ENCODE measurements at places on chromosomes 3 and 15. TPM values are rescaled to one million over a fixed set of nuclear protein-coding genes. Genes with fewer than 3 reads are reported as not detected.

DNA sequence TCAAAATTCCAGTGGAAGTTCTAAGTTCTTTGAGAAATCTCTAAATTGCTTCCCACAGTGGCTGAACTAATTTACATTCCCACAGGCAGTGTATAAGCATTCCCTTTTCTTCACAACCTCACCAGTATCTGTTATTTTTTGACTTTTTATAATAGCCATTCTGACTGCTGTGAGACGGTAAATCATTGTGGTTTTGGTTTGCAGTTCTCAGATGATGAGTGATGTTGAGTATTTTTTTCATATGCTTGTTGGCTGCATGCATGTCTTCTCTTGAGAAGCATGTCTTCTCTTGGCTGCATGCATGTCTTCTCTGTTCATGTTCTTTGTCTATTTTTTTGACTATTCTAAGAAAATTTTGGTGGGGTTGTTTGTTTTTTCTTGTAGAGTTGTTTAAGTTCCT, 499.6 kb upstream of the CCDC54 start:
- H3K36me3 ChIP-seq: no peaks in the 10 kb centered on the region
- H3K27me3 ChIP-seq: peaks cover 2% of the 10 kb centered on the region
- DNase-seq: no peak
- peaks cover 1% of the 10 kb centered on the region for H3K4me1 ChIP-seq
- H3K4me3 ChIP-seq: no peak overlapping the region

DNA sequence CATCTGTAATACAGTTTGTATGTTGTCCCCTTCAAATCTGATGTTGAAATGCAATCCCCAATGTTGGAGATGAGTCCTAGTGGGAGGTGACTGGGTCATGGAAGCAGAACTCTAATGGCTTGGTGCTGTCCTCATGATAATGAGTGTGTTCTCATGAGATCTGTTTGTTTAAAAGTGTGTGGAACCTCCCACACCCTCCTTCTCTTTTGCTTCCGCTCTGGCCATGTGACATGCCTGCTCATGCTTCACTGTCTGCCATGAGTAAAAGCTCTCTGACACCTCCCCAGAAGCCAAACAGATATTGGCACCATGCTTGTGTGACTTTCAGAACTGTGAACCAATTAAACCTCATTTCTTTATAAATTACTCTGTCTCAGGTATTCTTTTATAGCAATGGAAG, 794.0 kb upstream of the CFAP20DC start:
- DNase-seq: no peak
- H3K27me3 ChIP-seq: no peaks in the 10 kb centered on the region
- peaks cover 14% of the 10 kb centered on the region for H3K4me1 ChIP-seq

CKMT1A gene
- not detected for total RNA-seq

- no peak for DNase-seq
- no peaks in the 10 kb centered on the region for H3K36me3 ChIP-seq
- H3K4me1 ChIP-seq: no peaks in the 10 kb centered on the region
- no peak overlapping the region for H3K27ac ChIP-seq
- H3K27me3 ChIP-seq: peaks cover 28% of the 10 kb centered on the region
Observed at GRCh38 chr15:34802371-34802770, 7.0 kb upstream of the ACTC1 start.

DNA sequence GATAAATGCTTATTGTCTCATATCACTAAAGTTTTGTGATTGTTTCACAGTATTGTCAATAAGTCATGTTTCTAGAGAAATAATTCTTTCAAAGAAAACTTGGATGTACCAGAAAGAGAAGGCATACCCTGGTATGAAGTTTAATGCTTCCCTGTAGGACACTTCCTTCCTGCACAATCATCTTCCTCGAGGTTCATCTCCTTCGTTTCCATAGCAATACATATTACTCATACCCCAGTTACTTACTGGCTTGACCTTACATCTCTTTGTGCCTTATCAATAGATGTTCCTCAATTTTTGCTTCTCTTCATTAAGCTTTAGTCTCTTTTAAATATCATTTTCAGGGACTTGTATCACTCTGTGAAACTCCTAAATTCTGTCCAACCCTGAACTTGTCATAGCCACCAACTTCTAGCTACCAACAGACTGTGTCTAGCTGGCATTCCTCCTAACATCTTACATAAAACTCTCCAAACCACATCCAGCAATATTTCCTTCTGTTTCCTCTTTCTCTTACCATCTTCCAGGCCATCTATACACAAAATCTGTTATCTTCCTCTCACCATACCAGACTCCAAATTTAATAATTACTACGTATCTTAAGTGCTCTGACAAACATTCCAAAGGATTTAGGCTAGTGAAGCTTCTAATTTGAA, 134.3 kb downstream of the GADL1 start:
- H3K4me1 ChIP-seq: peaks cover 2% of the 10 kb centered on the region
- no peak for DNase-seq
- H3K36me3 ChIP-seq: no peaks in the 10 kb centered on the region
- no peak overlapping the region for H3K4me3 ChIP-seq

GRCh38 chr3:123781138-123781537, 103.0 kb downstream of the MYLK start:
- DNase-seq: no peak
- no peak overlapping the region for H3K27ac ChIP-seq
- H3K4me1 ChIP-seq: no peaks in the 10 kb centered on the region
- H3K27me3 ChIP-seq: peaks cover 11% of the 10 kb centered on the region
- H3K4me3 ChIP-seq: no peak overlapping the region
- no peaks in the 10 kb centered on the region for H3K36me3 ChIP-seq

GRCh38 chr3:172713316-172713715, 2.4 kb upstream of the NCEH1 start:
- H3K27me3 ChIP-seq: peaks cover 14% of the 10 kb centered on the region
- H3K4me1 ChIP-seq: peaks cover 16% of the 10 kb centered on the region
- no peaks in the 10 kb centered on the region for H3K36me3 ChIP-seq
- DNase-seq: no peak
- H3K4me3 ChIP-seq: no peak overlapping the region

DNA sequence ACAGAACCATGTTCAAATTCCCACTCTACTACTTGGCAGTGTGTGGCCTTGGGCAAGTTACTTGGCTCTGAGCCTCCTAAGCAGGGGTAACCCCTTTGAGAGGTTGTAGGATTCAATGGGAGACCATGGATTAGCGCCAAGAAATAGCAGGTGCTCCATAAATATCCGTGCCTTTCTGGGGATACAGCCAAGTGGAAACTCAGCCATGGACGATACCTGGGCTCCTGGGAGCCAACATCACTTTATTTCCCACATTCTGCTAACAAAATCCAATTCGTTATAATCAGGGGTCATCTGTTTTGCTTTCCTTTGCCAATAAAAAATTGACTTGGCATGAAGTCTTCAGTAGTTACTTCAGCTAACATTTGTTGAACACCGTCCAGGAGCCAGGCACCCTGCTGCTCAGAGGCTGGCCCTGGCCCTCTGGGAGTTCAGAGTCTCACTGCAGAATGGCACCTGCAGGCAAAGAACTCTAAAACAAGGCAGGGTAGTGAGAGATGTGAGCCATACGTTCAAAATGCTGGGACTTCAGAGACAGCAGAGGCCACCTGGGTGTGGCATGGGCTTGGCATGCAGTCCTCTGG, 42.3 kb downstream of the ZDHHC19 start:
- DNase-seq: no peak
- H3K27me3 ChIP-seq: no peaks in the 10 kb centered on the region
- no peaks in the 10 kb centered on the region for H3K36me3 ChIP-seq
- H3K4me1 ChIP-seq: peaks cover 2% of the 10 kb centered on the region
- no peak overlapping the region for H3K27ac ChIP-seq
- H3K4me3 ChIP-seq: no peak overlapping the region

GRCh38 chr15:60509470-60509869, 30.5 kb upstream of the ICE2 start:
- no peak overlapping the region for H3K27ac ChIP-seq
- H3K27me3 ChIP-seq: no peaks in the 10 kb centered on the region
- H3K4me3 ChIP-seq: no peak overlapping the region
- no peak for DNase-seq

- H3K4me3 ChIP-seq: no peak overlapping the region
- no peaks in the 10 kb centered on the region for H3K4me1 ChIP-seq
- H3K27me3 ChIP-seq: no peaks in the 10 kb centered on the region
- H3K36me3 ChIP-seq: no peaks in the 10 kb centered on the region
- H3K27ac ChIP-seq: no peak overlapping the region
- no peak for DNase-seq
Observed at GRCh38 chr3:95586754-95587153, 1227.6 kb upstream of the EPHA6 start.

DNA sequence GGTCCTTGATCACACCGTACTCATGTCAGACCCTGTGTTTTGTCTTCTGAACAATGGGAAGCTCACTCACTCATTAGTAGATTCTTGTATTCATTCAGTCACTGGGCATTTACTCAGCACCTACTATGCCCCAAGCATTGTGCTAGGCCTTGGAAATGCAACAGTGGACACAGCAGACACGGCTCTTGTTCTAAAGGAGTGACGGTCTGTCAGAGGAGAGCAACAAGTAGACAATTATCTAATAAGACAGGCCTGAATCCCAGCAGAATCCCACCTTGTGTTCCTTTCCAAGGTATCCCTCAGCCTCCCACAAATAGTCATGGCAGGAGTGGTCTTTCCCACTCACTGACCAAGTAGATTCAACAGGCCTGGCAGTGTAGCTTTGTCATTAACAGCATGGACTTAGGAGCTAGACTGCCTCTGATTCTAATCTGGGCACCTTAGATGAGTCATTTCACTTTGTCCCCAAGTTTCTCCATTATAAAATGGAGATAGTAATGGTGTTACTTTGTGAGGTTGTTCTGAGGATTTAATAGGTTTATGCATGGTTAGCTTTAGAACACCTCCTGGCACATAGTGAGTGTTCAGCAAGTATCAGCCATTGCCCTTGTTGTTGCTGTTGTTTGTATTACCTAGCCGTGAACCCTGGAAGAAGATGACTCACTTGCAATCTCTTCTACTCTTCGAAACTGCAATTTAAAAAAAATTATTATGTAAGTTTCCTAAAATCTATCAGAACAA, 69.1 kb downstream of the SSUH2 start:
- peaks cover 3% of the 10 kb centered on the region for H3K27me3 ChIP-seq
- no peak overlapping the region for H3K27ac ChIP-seq

DNA sequence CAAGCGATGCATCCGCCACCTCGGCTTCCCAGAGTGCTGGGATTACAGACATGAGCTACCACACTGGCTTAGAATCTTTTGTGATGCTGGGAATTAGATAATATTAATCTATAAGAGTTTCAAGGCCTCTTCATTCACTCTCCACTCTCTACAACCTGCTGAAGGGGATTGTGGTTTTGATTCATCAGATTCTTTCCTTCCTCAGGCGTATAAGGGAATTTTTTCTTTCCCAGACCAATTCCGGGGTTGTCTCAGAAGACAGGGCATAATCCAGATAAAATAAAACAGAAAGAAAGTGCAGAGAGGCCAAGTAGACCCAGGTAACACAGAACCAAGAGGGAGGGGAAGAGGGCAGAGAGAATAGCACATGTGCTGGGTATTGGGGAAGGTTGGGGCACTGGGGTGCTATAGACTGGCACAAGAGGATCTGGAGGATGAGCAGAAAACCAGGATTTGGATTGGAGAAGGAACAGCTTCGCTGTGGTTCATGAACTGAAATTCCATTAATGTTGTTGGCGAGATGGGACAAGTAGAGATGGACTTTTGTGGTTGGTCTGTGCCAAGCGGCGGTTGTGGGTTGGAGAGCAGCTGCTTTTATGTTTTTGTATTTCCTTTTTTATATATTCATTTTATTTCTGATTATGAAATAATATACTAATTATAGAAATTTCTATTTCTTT, 12.8 kb downstream of the ARL6IP5 start:
- peak overlapping the region; percentile 62 for H3K27ac ChIP-seq
- peaks cover 43% of the 10 kb centered on the region for H3K36me3 ChIP-seq
- DNase-seq: no peak
- H3K4me3 ChIP-seq: no peak overlapping the region
- H3K4me1 ChIP-seq: peaks cover 56% of the 10 kb centered on the region

TCF12 gene
- total RNA-seq: 76.4 TPM

CLDN1 gene
- not detected for total RNA-seq

TEX55 gene
- not detected for total RNA-seq

SLC28A2 gene
- not detected for total RNA-seq

ZNF662 gene
- total RNA-seq: 2.5 TPM

DNA sequence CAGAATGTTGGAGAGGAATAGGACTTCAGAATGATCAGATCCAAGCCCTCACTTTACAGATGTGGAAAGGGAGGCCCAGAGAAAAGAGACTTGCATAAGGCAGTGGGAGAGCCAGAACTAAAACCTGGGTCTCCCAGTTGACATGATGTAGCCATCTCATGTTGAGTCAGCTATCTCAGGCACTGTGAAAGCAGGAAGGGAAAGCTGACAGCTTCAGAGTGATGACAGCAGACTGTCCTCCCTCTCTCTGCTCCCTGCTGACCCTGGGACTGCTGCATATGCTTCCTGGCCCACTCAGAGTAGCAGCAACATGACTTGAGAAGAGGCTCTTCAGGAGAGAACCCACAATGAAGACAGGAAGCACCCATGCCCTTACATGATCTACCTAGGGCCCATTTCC, 14.7 kb downstream of the FHIT start:
- peaks cover under 1% of the 10 kb centered on the region for H3K36me3 ChIP-seq
- no peak for DNase-seq
- H3K27ac ChIP-seq: no peak overlapping the region
- H3K4me1 ChIP-seq: no peaks in the 10 kb centered on the region
- H3K27me3 ChIP-seq: no peaks in the 10 kb centered on the region

- no peak for DNase-seq
- H3K4me1 ChIP-seq: no peaks in the 10 kb centered on the region
- H3K27me3 ChIP-seq: peaks cover 5% of the 10 kb centered on the region
- no peaks in the 10 kb centered on the region for H3K36me3 ChIP-seq
- no peak overlapping the region for H3K4me3 ChIP-seq
- H3K27ac ChIP-seq: no peak overlapping the region
Observed at GRCh38 chr15:71757741-71758530, 52.4 kb upstream of the NR2E3 start.

- peaks cover 4% of the 10 kb centered on the region for H3K4me1 ChIP-seq
- H3K4me3 ChIP-seq: no peak overlapping the region
- no peak for DNase-seq
- no peaks in the 10 kb centered on the region for H3K36me3 ChIP-seq
Observed at GRCh38 chr3:67109651-67110204, 111.6 kb downstream of the KBTBD8 start.

DNA sequence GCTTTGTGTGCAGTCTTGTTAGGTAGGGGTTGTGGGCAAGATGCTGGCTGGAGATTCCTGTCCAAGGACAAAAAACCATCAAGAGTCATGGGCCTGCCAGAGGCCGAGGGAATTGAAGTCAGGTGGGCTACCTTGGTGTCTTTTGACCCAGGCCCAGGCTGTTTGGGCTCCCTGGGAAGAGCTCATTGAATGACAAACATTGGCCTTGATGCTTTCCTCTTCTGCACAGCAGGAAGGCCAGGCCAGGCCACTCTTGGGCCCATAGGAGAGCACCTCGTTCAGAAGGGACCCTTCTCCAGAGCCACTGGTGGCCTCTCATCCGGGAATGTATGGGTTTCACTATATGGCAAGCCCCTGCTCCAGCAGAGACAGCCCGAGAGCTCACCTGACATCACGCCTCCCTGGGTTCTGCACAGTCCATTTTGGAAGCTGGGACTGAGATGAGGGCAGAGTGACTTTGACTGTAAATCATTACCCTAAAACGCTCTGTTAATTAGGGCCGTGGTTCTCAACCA, 169.1 kb downstream of the NSMCE3 start:
- peaks cover 3% of the 10 kb centered on the region for H3K36me3 ChIP-seq
- peaks cover 5% of the 10 kb centered on the region for H3K4me1 ChIP-seq
- H3K4me3 ChIP-seq: no peak overlapping the region
- H3K27ac ChIP-seq: no peak overlapping the region
- H3K27me3 ChIP-seq: no peaks in the 10 kb centered on the region

- H3K27me3 ChIP-seq: peaks cover 8% of the 10 kb centered on the region
- peaks cover 14% of the 10 kb centered on the region for H3K4me1 ChIP-seq
- DNase-seq: no peak
- no peak overlapping the region for H3K4me3 ChIP-seq
- H3K36me3 ChIP-seq: peaks cover 5% of the 10 kb centered on the region
- H3K27ac ChIP-seq: peak overlapping the region; percentile 79
Observed at GRCh38 chr15:100517846-100518245, 10.9 kb downstream of the CERS3 start.

GOLIM4 gene
- total RNA-seq: 3.2 TPM

GDPGP1 gene
- total RNA-seq: 10.3 TPM

All from activated naive CD8-positive, alpha-beta T cell treated with anti-CD3 and anti-CD28 coated beads, Interleukin-2, amount 10 ng/mL, durations not matched to agents 7 days and 5 days (primary cell).